Stimulated activated CD8-positive, alpha-beta memory T cell treated with anti-CD3 and anti-CD28 coated beads, Interleukin-7, amount 100 ng/mL, for 1 hour (primary cell): ENCODE measurements at places on chromosomes 16 and 17.

DNA sequence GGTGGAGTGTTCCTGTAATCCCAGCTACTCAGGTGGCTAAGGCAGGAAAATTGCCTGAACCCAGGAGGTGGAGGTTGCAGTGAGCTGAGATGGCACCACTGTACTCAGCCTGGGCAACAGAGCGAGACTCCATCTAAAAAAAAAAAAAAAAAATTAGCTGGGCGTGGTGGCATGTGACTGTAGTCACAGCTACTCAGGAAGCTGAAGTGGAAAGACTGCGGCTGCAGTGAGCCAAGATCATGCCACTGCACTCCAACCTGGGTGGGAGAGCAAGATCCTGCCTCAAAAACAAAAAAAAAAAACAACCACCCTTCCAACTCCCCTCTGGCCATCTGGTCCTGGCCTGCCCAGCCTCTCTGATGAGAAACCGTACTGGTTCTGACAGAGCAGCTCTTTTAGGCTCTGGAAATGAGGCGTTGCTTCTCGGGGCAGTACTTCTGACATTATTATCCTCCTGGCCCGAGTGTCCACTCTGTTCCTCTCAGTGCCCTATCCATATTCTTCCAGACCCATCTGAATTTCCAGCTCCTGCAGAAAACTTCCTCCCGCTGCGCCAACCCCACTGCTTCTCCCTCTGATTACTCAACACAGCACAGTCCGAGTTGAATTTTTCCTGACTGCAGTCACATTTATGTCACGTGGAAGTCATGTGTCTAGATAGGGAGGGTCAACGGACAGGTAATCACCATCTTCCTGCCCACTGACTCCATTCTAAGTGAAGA lies 13.3 kb downstream of the GGA2 start:
- DNase-seq: no peak

DNA sequence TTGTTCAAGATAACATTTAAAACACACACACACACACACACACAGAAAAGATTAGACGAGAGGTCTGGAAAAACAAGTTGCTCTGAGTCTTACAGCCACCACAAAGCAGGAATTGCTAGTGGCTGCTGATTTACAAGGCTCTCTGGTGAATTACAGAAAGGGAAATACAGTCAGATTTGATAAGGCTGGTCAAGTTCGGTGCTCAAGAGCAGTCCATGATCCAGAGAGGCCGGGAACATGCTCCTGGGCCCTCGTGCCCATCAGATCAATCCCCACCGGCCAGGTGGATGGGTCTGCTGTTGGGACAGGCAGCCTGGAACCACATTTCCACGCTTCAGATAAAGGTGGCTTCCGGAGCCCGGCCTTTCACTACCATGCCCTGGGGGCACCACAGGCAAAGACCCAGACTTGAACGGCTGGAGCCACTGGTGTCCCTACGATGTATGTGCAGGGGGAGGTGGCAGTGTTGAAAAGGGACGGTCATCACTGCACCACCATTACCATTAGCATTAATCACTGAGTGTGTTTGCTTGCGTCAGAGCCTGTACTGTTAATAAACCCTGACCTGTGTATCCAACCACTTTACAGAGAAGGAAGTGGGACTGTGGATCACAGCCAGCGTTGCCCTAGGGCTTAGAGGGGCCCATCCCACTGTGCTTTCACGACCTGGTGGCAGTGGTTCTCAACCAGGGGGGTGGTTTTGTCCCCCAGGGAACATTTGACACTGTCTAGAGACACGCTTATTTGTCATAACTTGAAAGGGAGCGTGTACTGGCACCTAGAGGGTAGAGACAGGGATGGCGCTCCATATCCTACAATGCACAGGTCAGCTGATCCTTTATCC lies 95.1 kb downstream of the XYLT1 start:
- DNase-seq: no peak

- no peak for DNase-seq
These were observed 53.2 kb downstream of the BAHCC1 start for GRCh38 chr17:81448442-81448841.

- no peak for DNase-seq
These were observed 185.4 kb downstream of the ABCC12 start for GRCh38 chr16:47970291-47970931.

- no peak for DNase-seq
These were observed 1.8 kb downstream of the CDH15 start for GRCh38 chr16:89173174-89173921.

DNA sequence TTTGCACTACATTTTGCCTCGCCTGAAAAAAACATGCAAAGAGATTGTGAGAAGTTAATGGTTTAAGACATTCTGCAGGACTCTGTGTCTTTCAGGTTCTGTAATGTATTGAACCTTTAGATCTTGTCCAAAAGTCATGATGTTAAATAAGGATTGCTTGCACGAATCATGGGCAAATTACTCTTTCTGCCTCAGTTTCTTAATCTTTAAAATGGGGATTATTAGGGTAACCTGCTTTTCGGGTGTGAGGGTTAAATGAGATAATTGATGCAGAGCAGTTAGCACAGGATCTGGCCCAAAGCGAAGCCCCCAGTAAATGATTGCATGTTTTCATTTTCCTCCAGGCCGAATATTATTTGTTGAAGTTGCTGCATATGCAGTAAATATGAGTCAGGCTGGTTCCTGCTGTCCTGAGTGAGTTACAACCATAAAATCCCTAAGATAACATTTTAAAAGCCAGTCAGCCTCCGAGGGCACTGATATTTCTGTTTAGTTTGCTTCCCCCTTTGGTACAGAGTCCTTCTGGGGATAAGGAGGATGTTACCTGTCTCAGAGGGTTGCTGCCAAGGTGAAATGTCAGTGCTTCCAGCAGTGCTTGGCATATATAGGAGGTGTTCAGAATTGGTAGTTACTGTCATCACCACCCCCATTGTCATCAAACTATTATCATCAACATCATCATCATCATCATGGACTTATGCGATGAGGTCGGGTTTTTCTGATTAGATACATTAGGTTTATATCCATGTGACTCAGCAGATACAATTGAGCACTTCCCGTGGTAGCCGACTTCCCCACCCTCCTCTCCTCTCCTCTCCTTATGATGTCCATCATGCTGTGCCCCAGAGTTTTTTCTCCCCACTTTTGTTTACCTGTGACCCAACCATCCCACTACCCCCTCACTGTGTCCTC lies 20.6 kb upstream of the ARHGAP17 start:
- DNase-seq: no peak

GRCh38 chr17:67576471-67577115 lies 141.1 kb upstream of the NOL11 start:
- DNase-seq: no peak

DNA sequence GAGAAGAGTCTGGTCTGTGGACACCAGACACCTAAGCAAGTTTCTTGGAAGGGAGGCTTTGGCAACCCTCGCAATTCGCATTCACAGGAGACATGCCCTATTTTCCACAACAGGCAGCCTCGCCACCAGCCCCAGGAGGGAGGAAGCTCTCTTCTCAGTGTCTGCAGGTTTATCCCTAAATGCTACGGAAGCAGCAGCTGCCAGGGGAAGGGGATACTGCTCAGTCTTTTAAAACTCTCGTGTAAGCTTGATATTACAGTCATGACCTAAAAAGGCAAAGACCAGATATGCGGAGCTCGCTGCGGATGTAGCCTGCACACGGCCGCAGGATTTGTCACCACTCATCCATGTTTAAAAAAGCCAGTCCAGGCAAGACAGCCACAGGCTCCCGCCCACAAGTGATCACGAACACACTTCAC lies 159.2 kb upstream of the RPH3AL start:
- no peak for DNase-seq

- no peak for DNase-seq
These were observed at the start of gene CDH11 for GRCh38 chr16:65121870-65122723. CDH11 (minus strand) TSS chr16:65122063; CDS start chr16:65004869, 117,194 bp downstream.

- DNase-seq: no peak
These were observed 6.6 kb upstream of the TSPOAP1 start for GRCh38 chr17:58335061-58335731.

DNA sequence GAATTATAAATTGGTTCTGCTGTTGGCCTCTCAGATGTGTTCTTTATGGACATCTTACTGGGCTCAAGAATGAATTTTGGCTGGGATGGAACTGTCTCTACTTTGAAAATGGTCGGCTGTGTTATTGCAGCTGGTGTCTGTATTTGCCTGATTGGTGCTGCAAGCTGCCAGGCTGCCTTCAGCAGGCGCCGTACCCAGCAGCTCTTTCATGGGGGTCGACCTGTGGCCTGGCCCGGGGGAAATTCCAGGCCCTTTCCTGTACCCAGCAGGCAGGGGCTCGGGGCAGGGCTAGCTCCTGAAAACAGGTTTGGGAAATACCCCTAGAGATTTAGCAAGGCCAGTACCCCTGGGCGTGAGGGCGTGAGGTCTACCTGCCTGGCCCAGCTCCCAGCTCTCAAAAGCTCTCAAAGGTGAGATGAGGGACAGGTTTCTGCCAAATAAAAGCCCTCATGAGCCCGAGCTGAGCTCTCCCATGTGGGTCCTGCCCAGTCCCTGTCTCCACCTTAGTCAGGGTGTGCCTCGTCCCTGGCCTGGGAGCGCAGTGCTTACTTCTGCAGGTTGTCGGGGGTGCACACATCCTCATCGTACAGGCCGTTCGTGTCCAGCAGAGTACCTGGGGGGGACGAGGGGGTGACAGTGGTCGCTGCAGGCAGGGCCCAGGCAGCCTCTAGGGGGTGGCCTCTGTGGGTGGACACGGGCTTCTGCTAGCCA lies 52.3 kb downstream of the PRMT7 start:
- no peak for DNase-seq

DNA sequence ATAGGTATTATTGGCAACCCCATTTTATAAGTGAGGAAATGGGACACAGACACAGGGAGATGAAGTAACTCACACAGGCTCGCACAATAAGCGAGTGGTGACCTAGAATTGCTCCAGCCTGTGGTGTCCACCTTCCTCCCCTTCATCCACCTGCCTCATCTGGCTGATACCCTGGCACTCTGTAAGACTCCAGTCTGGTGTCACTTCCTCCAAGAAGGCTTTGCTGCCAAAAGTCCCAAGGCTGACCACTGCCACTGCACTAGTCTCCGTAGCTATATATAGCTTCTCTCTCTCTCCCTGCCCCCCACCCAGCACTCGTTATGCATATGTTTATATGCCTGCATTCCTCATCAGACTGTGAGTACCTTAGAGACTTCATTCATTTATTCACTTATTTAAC lies 66.1 kb upstream of the SREBF1 start:
- no peak for DNase-seq

DNA sequence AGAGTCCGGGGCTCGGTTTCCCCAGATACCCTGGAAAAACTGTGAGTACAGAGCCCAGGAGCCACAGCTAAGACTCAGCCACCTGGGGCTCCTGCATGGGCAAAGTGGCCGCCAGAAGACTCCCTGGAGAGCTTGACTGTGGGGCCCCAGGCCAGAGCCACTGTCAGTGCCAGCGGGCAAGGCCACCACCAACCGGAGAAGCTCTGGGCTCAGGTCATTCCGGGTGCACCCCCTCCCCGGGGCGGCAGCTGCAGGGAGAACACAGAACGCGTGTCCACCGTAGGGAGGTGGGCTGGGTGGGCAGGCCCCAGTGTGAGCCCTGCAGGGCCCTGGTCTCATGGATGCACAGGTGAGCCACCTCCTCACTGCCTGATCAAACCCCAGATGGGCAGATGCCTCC lies 22.3 kb upstream of the RBFOX3 start:
- no peak for DNase-seq

- DNase-seq: no peak
These were observed 435.0 kb downstream of the MAF start for GRCh38 chr16:79165506-79165905.

DNA sequence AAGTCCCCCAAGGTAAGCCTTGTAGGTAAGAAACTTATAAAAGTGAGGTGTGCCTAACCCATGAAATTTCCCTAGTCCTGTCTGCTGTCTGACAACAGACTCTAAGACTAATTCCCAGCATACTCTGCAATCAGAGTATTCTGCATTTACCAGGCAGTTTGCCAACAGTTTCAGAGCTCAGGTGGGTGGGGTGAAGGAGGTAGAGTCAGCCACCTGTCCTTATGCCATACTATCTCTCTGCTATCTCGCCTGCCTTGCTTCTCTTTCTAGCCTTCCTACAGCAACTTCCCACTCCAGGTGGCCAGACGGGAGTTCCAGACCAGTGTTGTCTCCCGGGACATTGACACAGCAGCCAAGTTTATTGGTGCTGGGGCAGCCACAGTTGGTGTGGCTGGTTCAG lies 2.3 kb downstream of the ATP5MC1 start:
- DNase-seq: no peak

GRCh38 chr17:44795421-44795820 lies 34.7 kb downstream of the GJC1 start:
- DNase-seq: no peak

GRCh38 chr16:75579281-75579834 lies 13.2 kb downstream of the GABARAPL2 start:
- DNase-seq: no peak

DNA sequence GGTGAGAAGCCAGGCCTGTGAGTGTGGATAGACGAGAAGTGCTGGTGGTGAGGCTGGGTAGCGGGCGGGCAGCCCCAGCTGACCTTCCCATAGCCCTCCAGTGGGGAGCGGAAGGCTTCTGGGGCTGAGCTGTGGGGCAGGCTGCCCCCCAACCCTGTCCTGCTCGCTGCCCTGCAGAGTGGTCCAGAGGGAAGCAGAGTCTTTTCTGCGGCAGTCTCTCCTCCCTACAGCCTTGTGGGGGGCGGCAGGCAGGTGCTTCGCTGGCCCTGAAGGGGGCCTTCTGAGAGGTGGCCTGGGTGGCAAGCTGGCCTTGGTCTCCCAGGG lies 3.7 kb downstream of the NLGN2 start:
- DNase-seq: no peak

- DNase-seq: no peak
These were observed 4.3 kb upstream of the NPW start for GRCh38 chr16:2015117-2015946.

DNA sequence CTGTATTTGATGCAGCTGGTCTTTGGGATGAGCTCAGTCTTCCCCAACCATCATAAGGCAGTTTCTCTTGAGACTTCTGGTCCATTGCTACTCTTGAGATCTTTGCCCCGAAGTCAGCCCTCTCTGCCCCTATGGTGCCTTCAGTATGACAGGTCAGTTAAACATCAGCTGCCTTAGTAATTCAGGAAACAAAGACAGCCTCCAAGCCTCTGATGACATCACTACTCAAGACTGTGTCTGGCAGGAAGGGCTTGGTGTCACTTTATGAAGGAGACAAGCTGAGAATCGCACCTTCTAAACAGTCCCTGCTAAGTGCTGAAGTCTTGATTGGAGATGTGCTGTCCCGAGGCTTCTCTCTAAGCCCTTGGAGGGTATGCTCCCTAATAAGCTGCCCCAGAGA lies 104.9 kb upstream of the TBX2 start:
- DNase-seq: no peak

- no peak for DNase-seq
These were observed 75.2 kb downstream of the CCDC182 start for GRCh38 chr17:57669671-57670529.

- no peak for DNase-seq
These were observed 8.4 kb downstream of the GDE1 start for GRCh38 chr16:19513377-19514053.

- no peak for DNase-seq
These were observed 14.3 kb downstream of the ZNF319 start for GRCh38 chr16:57986196-57986595.

- DNase-seq: no peak
These were observed 33.0 kb downstream of the STAT3 start for GRCh38 chr17:42354956-42355843.
